HFFc6 (cell line): ENCODE measurements at places on chromosomes 7 and 10. TPM values are rescaled to one million over a fixed set of nuclear protein-coding genes. Genes with fewer than 3 reads are reported as not detected.
A peak's percentile ranks its signal among the peaks of the same experiment; 100 is the strongest.

DNA sequence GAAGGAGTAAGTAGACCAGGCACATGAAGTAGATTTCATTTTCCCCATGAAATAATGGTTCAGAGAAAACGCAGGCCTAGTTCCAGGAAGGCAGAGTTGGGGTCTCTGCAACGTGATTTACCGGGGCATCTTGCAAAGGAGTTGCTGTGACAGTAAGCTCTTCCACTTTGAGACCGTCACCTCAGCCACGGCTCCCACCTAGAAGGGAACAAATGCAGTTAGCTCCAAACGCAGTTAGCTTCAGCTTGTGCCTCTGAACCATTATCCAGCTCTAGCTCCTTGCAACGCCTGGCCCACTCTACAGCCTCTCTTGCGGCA is 7.0 kb upstream of the MYO1G start:
- H3K36me3 ChIP-seq, result peaks cover 31% of the 10 kb centered on the region
- H3K4me1 ChIP-seq, result peaks cover 62% of the 10 kb centered on the region
- peaks cover 5% of the 10 kb centered on the region for H3K27me3 ChIP-seq
- peak overlapping the region; percentile 98 for H3K27ac ChIP-seq
- H3K4me3 ChIP-seq, result peak overlapping the region; percentile 100
- no peak for DNase-seq

Gene TMEM139
- total RNA-seq, result not detected in 3 replicates

DNA sequence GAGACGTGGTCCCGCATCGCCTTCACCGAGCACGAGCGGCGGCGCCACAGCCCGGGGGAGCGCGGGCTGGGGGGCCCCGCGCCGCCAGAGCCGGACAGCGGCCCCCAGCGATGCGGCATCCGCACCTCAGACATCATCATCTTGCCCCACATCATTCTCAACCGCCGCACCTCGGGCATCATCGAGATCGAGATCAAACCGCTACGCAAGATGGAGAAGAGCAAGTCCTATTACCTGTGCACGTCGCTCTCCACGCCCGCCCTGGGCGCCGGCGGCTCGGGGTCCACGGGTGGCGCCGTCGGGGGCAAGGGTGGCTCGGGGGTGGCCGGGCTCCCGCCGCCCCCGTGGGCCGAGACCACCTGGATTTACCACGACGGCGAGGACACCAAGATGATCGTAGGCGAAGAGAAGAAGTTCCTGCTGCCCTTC is 737 bp downstream of the CNNM2 start:
- H3K36me3 ChIP-seq, result peaks cover 5% of the 10 kb centered on the region; the same call in 1 of the 2 replicates
- peak overlapping the region; percentile 94 for H3K4me3 ChIP-seq
- H3K27ac ChIP-seq, result peak overlapping the region; percentile 88; the same call in 1 of the 2 replicates
- peaks cover 49% of the 10 kb centered on the region for H3K4me1 ChIP-seq
- no peaks in the 10 kb centered on the region; the same call in 1 of the 2 replicates for H3K27me3 ChIP-seq

DNA sequence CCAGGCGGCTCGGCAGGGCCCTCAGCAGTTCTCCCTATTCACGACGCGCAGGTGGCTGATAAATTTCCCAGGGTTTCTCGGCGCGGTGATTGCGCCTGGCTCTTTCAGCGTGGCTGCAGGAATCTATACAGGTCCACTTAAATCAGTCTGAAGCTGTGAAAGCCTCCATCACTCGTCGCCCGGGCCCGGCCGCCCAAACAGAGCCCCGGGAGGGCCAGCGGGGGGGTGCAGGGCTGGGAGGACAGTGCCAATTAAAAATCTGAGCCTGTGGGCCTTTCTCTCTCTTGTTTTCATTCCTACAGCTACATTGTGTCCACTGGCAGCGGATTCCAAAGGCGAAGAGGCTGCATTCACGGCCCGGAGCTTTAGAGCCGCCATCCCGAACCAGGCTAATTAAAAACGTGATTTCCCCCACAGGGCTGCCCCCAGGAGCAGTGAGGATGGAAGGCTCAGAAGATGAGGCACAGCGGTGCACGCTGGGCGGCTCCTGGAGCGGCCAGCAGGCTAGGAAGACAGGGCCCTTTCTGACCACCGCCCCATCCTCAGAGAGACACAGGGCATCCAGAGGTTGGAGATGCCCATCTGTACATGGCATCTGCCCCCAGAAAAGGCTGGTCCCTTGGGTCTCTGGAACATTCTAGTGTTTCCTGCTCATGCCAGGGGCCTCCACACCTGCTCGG is 100.7 kb downstream of the FAM53B start:
- H3K4me3 ChIP-seq, result no peak overlapping the region
- no peak overlapping the region for H3K27ac ChIP-seq
- H3K27me3 ChIP-seq, result peaks cover 3% of the 10 kb centered on the region
- H3K4me1 ChIP-seq, result peaks cover 40% of the 10 kb centered on the region
- H3K36me3 ChIP-seq, result 0 out of 2 replicates have a peak, but pooled peaks cover 4% of the 10 kb centered on the region
- DNase-seq, result no peak
